ENCODE measurements at places on chromosomes 2 and 18.

DNA sequence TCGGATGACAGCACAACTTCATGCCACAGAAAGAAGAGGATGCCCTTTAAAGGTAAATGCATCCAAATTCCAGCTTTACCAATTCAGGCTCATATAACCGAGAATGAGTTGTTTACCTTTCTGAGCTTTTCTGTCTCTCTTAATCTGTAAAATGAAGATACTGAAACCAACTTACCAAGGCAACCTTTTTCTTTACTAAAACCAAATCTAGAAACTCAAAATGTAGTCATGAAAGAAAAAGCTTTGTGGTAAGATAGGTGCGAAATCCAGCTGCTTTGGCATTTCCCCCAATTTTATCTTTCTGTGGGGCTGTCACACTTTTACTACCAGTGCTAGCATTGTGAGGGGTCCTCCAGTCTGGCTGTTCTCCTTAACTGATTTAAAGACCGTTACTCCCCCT, 240.4 kb downstream of the IKZF2 start:
- no peak for DNase-seq

GRCh38 chr2:135825550-135826176, 11.3 kb downstream of the LCT start:
- no peak for DNase-seq

- no peak for DNase-seq
Measured at GRCh38 chr2:168611896-168612650, 156.0 kb downstream of the CERS6 start.

- no peak for DNase-seq
Measured at GRCh38 chr2:97979904-97980303, 15.8 kb downstream of the TMEM131 start.

- DNase-seq: no peak
Measured at GRCh38 chr2:99867770-99868169, 274.6 kb downstream of the AFF3 start.

DNA sequence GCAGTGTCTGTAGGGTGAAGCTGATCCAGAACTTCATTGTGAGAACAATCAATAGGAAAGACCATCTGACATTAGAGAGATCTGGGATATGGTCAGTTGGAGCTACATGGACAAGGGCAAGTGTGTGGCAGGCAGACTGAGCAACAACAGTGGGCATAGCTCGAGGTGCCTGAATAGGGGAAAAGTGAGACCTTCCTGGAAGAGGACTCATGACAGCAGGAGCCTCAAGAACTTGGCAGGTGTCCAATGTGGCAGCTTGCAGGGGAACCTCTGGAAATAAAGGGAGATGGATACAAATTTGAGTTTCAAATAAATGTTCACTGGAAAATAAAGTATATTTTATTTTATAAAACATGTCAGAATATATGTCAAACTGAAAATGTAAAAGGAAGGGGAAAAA, 117.9 kb downstream of the TANC1 start:
- no peak for DNase-seq
